ENCODE measurements at places on chromosomes 7 and 10. TPM values are rescaled to one million over a fixed set of nuclear protein-coding genes. Genes with fewer than 3 reads are reported as not detected.

Gene GHITM
- 205 TPM for total RNA-seq

Gene GIMAP4
- total RNA-seq = not detected

Gene SPDYE11
- total RNA-seq = not detected

Gene ITPRID1
- total RNA-seq = not detected

Gene PTF1A
- not detected for total RNA-seq

Gene HGF
- 0.13 TPM for total RNA-seq

Gene CPA4
- 12.3 TPM for total RNA-seq

Gene PNLIPRP3
- not detected for total RNA-seq

Gene UFSP1
- total RNA-seq = 5.0 TPM

Gene OR2A12
- total RNA-seq = not detected

Gene CALY
- 0.66 TPM for total RNA-seq

Gene FAM170B
- not detected for total RNA-seq

Gene HOXA2
- total RNA-seq = 1.4 TPM

Gene OPN4
- total RNA-seq = not detected

Gene NPVF
- not detected for total RNA-seq

Gene RELN
- total RNA-seq = 0.03 TPM

Gene TUBB8
- 0.11 TPM for total RNA-seq

Measured in A549 treated with DMSO at 1 μM for 4 hours (cell line).